Substantia nigra (tissue), 51 donors: ENCODE measurements at places on chromosomes 11 and 22.

- no peak for DNase-seq
These were observed 5.7 kb upstream of the ABTB2 start for GRCh38 chr11:34363363-34364084.

- no peak for DNase-seq
These were observed 1.6 kb downstream of the PAX6 start for GRCh38 chr11:31809541-31809856.

GRCh38 chr22:27732841-27733240 is 68.7 kb downstream of the MN1 start:
- DNase-seq = no peak

DNA sequence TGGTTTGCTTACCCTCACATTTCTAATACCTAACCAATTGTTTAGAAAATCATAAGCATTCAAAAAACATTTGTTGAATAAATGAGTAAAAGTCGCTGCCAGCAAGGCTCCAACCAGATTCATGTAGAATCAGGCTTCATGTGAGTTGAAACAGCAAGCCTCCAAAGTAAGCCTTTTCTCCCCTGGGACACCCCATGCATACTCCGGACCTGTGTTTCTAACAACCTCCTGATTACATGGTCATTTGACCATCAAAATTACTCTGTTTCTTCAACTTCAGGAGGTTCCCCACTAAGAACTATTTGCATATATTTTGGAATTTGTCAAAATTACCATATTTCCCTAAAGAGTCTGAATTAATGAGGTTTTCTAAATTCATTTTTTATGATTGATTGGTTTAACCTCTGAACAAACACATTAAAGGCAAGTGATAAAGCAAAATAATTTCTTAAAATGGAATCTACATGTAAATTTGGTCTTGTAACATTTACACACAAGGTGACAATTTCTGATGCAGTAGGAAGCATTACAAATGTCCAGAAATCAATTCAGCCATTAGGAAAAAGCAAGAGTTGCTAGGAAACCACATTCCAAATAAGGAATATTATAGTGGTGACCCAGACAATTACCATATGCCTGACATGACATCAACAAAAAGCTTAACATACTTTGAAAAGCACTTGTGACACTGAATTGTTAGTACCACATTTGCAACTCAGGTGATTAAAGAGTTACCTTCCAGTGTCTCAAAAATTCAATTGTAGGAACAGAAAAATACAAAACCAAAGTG is 252.6 kb downstream of the GUCY1A2 start:
- no peak for DNase-seq

DNA sequence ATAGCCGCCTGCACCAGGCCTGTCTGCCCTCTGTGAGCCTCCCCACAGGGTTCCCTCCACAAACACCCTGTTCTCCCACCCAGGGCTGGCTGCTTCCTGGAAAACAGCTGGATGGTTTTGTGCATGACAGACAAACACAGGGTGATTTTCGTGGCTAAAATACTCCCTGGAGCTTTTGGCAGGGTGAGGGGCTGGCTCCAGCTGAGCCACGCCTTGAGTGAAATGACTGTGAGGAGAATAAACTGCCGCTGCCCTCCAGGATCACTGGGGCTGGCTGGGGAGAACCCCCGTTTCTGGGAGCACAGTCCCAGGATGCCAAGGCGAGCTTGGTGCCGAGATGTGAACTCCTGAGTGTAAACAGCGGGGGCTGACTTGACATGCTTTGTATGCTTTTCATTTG is 20.3 kb upstream of the PPP6R3 start:
- DNase-seq = no peak

DNA sequence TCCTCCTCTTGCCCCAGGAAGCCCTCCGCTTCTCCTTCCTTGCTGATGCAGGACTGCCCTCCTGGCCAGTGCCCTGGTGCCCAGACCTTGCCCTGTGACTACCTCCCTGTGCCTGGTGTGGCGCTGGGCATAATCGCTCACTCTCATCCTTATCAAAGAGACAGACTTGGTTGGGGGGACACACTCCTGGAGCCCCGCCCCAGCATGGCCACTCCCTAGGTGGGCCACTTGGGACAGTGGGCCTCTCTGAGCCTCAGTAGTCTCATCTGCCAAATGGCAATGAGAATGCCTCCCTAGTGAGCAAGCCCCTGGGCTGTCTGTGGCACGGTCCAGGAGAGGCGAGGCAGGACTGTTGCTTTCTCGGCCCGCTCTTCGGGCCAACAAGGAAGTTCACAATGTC is 72.7 kb upstream of the TSPAN18 start:
- DNase-seq = no peak

- no peak for DNase-seq
These were observed 15.8 kb downstream of the ABTB2 start for GRCh38 chr11:34341931-34342533.

- DNase-seq = no peak
These were observed 47.5 kb upstream of the SPATA19 start for GRCh38 chr11:133892584-133893380.

- no peak for DNase-seq
These were observed 94.3 kb downstream of the ETS1 start for GRCh38 chr11:128492903-128493569.

DNA sequence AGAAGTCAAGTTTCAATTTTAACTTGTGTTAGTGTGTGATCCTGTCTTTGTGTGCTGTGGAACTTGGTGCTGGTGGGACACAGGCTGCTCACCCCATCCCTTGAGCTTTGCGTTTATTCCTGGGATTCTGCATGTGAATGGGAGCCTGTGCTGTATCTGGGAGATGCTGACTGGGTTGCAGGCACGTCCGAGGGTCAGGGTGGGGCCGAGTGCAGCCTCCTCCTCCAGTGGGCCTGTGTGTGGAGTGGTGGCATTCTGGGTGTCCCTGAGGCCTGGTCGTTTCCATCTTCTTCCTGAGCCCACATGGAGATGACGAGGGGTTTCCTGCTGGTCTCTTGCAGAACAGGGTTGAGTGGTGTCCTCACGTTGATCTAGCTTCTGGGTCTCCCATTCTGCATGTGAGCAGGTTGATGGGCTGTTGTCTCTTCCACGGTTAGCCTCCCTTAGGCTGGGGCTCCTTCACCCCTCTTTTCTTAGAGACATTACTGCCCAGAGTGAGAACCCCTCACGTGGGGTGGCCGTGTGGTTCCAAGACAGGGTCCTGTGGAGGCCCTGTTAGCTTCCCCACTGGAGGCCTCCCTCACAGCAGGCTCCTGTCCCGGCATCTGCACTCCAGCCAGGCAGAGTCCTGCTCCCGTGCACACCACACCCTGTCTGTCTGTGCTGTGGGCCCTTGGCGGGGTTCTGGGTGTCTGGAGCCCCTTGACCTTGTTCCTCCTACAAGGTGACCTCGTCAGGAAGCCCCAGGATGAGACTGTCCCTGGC is 4.9 kb downstream of the PTDSS2 start:
- DNase-seq = no peak
